ENCODE measurements at places on chromosomes 6 and 20.
A peak's percentile ranks its signal among the peaks of the same experiment; 100 is the strongest.

DNA sequence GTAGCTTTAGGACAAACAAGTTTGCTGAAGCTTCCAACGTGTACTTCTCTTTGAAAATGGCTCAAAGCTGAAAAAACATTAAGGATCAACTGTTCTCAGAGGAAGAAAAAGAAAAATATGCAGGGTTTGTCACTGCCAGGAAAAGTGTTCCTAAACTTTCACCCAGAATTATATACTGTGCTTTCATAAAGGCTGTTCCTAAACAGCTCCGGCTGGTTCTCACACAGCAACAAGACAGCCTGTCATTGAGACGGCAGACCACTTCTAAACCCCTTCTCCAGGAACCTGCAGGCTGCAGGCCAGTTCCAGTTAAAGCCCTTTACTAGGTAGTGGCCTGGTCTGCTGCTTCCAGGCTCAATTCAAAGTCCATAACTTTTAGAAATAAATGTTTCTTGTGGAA lies 97.4 kb upstream of the SOX4 start:
- DNase-seq, result no peak

- DNase-seq, result peak; percentile 62
Observed at GRCh38 chr6:157527471-157527907, 146.5 kb downstream of the ZDHHC14 start.

DNA sequence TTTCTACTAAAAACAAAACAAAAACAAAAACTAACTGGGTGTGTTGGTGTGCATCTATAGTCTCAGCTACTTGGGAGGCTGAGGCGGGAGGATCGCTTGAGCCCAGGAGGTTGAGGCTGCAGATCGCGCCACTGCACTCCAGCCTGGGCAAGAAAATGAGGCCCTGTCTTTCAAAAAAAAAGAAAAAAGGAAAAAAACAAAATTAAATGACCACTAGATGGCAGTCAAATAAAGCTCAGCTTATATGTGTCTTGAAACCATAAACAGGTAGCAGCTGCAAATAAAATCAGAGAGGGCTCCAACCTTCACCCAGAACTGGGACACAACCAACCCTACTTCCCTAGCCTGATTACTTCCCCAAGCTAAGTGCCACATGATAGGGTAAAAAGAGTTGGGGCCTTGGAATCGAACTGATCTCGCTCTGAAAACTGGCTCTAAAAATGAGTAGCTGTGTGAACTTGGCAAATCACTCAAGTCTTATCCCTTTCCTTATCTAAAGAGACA lies 67.1 kb upstream of the ADGRF4 start:
- DNase-seq, result peak; percentile 58

- no peak for DNase-seq
Observed at GRCh38 chr6:165245701-165246100, 63.7 kb downstream of the C6orf118 start.

- DNase-seq, result peak; percentile 31
Observed at GRCh38 chr6:56314683-56315523, 67.5 kb upstream of the COL21A1 start.

DNA sequence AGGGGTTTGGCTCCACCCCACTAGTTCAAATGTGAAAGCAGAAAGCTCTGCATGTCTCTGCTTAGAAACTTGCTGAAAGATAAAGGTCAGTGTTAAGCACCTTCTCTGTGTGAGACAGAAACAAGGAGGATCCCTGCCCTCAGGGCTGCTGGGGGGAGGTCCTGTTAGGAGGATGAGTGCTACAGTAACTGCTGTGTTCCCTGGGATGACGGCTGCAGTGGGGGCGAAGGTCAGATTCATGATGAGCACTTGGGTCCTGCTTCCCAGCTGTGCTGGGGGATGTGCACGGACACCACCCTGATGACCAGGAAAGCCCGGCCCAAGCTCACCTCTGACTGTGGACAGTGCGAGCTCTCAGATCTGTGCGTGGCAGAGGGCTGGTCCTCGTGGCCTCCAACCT lies 252.6 kb downstream of the DLL1 start:
- no peak for DNase-seq

DNA sequence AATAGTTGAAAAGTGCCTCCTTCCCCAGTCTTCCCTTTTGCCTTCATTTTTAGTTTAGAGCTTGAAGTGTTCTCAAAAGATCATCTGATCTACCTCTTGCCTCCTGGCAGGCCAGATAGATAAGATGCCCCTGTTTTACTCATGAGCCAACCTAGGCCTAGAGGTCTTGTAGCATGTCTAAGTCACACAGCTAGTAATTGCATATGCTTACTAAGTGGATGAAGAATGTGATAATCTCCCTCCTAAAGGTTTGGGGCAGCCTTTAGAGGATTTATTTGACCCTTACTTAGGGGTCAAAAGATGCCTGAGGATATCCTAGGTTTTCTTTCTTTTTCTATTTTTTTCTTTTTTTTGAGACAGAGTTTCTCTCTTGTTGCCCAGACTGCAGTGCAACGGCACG lies 2.1 kb downstream of the C6orf141 start:
- DNase-seq, result no peak
